CD4-positive, alpha-beta T cell treated with Interleukin-1 beta for 1 hour (primary cell): ENCODE measurements at places on chromosomes 7 and 10.

GRCh38 chr7:68984306-68984705, 614.0 kb upstream of the AUTS2 start:
- no peak for DNase-seq

- no peak for DNase-seq
Observed at GRCh38 chr7:134504660-134505164, 22.7 kb upstream of the AKR1B10 start.

DNA sequence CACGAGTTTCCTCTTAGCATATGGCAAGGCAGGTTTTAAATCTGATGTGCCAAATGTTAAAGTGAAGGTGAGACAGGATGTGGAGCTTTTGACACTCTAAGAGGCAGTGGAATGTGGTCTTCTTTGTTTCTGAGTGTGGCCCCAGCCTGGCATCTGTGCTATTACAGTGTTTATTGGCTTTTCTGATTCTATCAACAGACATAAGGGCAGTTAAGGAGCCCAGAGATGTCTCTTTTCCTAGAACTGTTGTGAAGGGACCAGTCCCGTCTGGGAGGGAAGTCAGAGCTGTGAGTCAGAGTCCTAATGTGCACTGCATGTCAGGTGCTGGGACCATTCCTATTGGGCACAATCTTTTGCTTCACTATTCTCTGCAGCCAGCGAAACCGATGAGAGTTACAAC, 32.5 kb downstream of the TRUB1 start:
- DNase-seq = no peak

DNA sequence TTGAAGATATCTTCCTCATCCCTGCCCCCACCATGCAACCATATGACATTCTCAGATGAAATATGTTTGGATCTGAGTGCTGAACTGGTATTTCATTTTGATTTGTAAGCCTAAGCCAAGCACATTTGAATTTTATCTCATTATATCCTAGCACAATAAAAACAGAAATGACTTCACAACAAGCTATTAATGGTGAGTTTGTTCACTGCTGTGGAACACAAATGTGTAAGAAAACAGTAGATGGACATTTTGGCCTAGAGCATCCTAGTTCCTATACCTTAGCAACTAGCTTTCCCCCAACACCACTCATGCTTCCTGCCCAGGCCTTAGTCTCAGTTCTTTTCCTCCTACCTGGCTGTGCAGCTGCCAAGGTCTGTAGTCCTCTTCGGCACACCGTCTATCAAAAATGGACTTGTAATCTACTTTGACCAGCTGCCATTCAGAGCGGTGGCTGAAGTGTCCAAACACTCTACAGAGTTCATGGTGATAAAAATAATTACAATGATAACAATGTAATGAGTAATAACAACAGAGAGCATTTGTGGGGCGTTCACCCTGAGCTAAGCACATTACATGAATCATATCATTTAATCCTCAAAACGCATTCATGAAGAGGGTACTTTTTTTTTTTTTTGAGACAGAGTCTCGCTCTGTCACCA, 491.9 kb downstream of the SORCS1 start:
- DNase-seq = no peak

GRCh38 chr7:41837916-41838315, 135.0 kb upstream of the INHBA start:
- DNase-seq = no peak

- DNase-seq = peak; percentile 27
Observed at GRCh38 chr7:47807756-47808155, 140.5 kb downstream of the PKD1L1 start.

DNA sequence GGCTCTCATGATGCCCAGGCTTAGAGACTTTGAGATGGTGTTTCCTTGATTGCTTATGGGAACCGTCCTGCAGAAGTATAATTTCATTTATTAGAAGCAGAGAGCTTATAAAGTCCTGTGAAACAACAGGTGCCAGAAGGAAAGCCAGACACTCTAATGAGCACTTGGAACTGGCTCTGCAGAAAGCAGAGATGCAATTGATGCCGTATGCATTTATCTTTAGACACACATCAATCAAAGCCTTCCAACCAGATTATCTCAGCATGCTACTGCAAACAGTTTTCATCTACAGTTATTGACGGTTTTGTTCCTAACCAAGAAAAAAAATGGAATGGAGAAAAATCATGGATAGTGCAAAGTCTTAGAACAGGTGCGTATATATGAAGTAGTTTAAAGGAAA, 371.7 kb upstream of the PRKCQ start:
- DNase-seq = no peak

GRCh38 chr10:63744060-63744941, 223.1 kb downstream of the REEP3 start:
- DNase-seq = no peak

GRCh38 chr7:36604806-36605205, 119.5 kb downstream of the AOAH start:
- no peak for DNase-seq

GRCh38 chr10:33661580-33662336, 327.3 kb upstream of the NRP1 start:
- DNase-seq = peak; percentile 58

- DNase-seq = no peak
Observed at GRCh38 chr10:79392506-79393176, 45.4 kb downstream of the PPIF start.

- no peak for DNase-seq
Observed at GRCh38 chr7:8255680-8256655, 6.0 kb downstream of the ICA1 start.

GRCh38 chr7:24793982-24794648, 36.9 kb upstream of the GSDME start:
- DNase-seq = no peak

DNA sequence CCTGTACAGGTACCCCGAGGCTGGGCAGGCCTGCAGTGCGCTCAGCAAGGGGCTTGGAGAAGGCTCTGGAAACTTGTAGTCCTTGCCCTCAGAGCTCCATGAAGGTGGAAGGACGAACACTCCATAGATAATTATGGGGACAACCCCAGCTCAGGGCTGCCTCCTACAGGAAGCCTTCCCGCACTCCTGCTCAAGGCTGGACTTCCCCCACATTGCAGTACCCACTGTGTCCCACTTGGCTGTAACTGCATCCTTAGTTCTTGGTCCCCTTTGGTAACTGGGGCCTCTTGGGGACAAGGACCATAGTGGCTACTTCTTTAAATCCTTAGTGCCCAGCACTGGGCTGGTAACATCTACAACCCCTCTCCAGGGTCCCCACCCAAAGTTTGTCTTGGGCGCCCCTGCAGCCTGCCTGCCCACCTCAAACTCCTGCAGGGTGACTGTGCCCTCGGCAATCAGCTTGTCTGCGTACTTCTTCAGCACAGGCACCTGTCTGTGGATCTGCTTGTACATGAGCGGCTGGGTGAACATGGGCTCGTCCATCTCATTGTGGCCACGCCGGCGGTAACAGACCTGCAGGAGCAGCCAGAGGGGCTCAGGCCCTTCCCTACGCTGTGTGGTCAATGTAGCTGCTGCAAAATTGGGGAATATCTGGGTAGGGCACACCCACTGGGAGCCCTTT, 17.1 kb downstream of the OGDHL start:
- DNase-seq = no peak

DNA sequence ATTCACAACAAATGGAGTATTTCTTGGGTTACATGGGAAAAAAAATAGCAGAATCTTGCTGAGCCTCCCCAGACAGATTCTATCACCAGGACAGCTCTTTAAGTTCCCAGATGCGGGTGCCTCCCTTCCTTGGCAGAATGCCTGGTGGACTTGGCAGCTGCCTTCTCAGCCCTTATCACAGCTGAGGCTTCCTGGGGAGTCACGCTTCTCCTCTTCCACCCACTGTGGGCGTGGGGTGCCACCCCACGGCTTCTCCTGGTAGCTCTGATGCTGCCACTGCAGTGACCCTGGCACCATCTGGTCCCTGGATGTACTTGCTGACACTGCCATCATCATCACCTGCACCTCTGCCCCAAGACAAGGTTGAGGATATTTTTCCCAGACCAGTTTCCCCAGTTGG, 16.2 kb upstream of the NME8 start:
- DNase-seq = peak; percentile 10

- DNase-seq = no peak
Observed at GRCh38 chr7:100949933-100950443, 654 bp downstream of the MUC3A start.

DNA sequence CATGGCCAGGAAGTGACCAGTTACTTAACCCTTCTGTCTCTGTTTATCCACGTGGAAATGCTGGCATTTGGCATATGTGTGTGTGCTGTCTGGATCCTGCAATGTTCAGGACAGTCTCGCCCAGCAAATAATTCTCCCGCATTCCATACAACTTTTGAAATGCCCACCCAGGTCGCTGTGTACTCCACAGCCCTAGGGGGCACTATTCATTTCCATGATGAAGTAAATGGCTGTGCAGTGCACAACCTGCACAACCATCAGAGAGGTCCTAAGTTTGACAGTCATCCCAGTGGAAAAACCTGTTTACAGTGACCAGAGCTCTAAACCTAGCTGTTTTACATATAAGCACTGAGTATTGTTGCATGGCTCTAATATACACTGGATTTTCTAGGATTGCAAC, 38.1 kb downstream of the ZNF503 start:
- no peak for DNase-seq

DNA sequence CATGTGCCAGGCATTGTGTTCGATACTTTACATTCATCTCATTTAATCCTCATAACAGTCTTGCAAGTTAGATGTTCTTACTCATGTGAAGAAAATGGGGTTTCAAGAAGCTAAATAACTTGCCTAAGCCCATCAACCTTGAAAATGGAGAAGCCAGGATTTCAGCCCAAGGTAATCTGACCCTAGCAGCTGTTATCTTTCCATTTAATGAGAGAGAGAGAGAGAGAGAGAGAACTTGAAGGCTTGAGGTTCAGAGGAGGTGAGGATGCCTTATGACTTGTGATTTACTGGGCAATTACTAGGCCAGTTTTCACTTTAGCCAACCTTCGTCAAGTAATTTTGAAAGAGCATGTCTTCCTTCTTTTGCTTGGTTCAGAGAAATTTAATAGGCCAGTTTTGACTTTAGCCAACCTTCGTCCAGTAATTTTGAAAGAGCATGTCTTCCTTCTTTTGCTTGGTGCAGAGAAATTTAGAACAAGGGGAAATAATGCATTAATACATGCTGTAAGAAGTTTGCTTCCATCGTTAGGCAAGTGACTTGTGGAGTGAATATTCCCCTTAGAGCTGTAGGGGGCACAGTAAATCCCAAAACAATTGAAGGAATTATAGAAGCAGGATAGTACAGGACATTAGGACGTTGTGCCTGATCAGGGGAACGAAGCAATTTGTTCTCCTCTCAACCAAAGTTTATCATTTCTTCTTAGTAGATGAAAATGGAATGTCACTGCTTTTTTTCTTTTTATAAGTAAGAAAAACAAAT, 143.0 kb upstream of the BMPER start:
- DNase-seq = no peak

DNA sequence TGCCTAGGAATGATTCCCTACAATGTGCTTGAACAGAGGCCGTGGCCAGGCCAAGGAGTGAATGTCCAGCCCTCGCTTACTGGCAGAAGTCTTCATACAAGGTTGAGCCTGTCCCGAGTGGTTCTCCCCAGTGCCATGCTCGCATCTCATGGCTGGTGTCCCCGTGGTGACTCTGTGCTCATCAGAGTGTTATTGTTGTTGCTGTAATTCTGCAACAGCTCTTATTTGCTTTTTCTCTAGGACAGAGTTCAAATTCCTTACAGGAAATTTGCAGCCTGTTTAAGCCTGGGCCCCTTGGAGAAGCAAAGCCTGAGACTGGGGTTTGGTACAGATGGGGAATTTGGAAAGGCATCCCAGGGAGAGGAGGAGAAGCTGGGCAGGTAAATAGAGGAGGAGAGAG, 157.7 kb upstream of the PRR15 start:
- no peak for DNase-seq

- peak; percentile 58 for DNase-seq
Observed at GRCh38 chr10:79027147-79028055, 41.4 kb upstream of the ZMIZ1 start.

DNA sequence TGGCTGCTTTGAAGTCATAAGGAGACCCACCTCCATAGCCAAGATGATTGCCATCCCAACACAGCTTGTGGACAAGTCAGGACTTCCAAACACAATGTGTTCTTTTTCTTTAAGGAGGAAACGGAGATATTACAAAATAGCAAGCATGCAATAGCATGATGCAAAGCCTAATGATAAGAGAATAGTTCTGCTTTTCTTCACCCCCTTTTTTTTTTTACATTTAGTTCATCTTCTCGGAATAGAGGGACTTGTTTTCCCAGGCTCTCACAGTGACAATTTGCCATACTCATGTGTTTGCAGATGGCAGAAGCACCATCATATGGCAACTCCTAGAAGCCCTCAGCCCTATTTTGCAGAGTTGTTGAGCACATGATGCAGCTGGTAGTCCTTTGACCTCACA, 119.8 kb downstream of the ITGB8 start:
- no peak for DNase-seq

GRCh38 chr7:119708891-119709290, 564.1 kb upstream of the KCND2 start:
- no peak for DNase-seq

DNA sequence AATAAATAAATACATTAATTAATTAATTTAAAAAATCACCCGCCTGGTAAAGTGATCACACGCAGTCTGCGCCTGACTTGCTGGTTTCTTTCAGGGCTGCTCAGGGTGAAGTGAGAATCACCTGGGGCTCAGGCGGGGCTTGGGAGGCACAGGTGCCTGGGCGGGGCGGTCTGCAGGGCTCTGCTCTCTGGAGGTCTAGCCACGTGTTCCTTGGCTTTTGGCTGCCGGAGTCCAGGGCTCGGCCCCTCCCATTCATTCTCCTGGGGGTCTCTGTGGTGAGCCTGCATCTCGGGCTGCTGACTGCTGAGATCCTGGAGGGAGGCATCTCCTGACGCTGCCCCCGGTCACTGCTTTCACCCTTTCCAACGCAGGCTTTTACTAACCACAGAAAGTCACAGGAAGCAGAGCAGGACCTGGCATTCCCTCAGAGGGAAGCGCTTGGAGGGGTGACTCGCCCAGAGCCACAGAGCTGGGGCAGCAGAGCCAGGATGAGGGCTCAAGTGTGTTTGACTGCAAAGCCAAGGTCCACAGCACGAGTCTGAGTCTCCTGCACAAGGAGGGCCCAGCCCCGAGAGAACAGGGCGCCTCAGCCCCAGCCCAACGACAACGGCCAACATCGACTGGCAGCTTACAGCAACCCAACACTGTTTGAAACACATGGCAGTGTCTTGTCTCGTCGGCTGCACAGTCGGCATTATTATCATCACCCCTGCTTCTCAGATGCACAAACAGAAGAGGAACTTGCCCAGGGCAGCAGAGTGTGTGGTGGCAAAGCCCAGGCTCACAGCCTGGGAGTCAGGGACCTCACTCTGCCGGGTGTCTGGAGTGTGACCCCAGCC, 22.4 kb upstream of the MNX1 start:
- no peak for DNase-seq
